SK-N-MC (cell line): ENCODE measurements at places on chromosomes 16 and 17.

- no peak for DNase-seq
Measured at GRCh38 chr16:23524886-23525285, 14.6 kb upstream of the GGA2 start.

- DNase-seq, result no peak
Measured at GRCh38 chr16:79150151-79150550, 450.4 kb downstream of the MAF start.

DNA sequence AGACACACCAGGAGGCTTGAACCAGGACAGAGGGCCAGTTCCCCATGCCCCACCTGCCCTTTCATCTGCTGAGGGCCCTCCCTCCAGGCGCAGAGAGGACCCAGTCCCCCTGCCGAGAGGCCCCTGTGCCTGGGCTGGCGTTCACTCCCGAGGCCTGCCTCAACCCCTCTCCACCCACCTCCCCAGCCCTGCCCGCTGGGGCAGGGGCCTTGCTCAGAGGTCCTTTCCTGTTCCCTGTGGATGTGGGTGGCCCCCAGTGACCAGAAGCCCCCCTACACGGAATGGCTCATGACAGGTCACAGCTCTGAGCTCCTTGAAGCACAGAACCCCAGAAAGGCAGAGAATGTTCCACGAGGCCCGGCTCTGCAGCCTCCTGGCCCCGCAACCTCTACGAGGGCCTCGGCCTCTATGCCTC, 6.7 kb downstream of the TMC6 start:
- no peak for DNase-seq

DNA sequence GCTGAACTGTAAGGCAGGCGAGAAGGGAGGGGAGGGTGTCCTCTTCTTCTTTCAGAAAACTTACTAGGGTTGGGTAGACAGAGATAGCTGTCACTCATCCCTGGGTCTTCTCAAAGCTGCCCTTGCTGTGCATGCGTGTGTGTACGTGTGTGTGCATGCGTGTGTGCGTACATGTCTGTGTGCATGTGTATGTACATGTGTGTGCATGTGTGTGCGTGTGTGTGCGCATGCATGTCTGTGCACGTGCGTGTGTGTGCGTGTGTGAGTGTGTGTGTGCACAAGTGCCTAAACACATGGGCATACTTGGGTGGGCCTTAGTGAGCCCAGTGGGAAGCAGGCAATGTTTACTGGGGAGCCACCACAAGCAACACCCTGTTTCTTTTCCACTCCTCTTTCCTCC, 154.8 kb upstream of the TNRC6C start:
- DNase-seq, result no peak

GRCh38 chr17:78092794-78093324, 35.7 kb downstream of the TMC6 start:
- DNase-seq, result no peak

- DNase-seq, result no peak
Measured at GRCh38 chr17:27518048-27518447, 61.8 kb downstream of the KSR1 start.

GRCh38 chr17:61524319-61524718, 66.7 kb downstream of the NACA2 start:
- DNase-seq, result no peak

DNA sequence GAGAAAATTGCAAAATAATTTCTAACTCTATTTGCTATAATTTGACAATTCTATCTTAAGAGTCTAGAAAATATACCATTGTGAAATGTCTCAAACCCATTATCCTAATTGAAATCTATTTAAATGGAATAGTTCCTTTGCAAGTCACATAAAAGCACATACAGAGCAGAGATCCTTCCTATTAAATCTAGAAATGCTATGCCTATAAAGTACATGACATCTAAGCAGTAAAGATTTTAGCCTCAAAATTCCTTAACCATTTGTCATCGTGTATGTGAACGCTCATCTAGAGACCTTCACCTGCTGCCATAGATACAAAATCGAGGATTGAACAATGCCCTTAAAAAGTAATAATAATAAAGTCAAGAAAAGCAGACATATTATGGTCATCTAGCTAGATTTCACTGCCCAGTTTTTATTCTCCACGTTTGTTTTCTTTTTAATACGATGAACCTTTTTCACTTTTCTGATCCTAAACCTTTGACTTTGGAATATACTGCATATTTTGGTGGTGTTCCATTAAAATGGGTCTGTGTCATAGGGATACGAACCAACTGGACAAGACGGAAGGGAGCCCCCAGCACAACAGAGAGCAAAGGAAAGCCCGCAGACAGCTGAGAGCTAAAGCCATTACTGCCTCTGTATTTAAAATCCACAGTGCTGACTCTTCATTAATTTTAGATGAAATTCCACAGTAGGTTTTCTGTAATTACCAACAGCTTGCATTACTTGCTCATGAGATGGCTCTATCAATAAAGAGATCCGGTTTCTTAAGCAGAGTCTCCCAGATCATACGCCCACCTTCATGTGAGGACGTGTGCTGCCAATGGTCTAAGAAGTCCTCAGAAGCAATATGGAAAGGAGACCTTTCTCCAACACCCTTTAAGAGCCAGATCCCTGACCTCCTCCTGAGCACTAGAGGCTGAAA, 17.6 kb downstream of the TEX2 start:
- DNase-seq, result no peak

- DNase-seq, result no peak
Measured at GRCh38 chr17:74951680-74952421, 16.2 kb downstream of the OTOP3 start.

- no peak for DNase-seq
Measured at GRCh38 chr16:29876594-29877249, 13.7 kb upstream of the CDIPT start.

GRCh38 chr16:12148120-12148519, 171.6 kb downstream of the SNX29 start:
- DNase-seq, result no peak

- DNase-seq, result no peak
Measured at GRCh38 chr17:57315061-57316015, 59.0 kb downstream of the MSI2 start.

- DNase-seq, result no peak
Measured at GRCh38 chr17:48871551-48872351, 20.8 kb upstream of the ATP5MC1 start.

GRCh38 chr16:27706156-27706865, 156.4 kb downstream of the KATNIP start:
- no peak for DNase-seq

DNA sequence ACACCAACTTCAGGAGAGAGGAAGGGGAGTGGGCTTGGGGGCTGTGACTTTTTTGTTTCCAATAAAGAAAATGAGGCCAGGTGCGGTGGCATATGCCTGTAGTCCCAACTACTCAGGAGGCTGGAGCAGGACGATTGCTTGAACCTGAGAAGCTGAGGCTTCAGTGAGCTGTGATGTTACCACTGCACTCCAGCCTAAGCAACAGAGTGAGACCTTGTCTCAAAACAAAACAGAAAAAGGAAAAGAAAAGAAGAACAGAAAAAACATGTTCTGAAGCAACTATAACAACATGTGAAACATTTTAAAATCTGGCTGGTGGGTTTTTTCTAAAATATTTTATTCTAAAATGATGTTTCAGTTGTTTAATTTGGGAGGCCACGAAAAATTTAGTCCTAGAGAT, 554.0 kb upstream of the ZFHX3 start:
- no peak for DNase-seq

DNA sequence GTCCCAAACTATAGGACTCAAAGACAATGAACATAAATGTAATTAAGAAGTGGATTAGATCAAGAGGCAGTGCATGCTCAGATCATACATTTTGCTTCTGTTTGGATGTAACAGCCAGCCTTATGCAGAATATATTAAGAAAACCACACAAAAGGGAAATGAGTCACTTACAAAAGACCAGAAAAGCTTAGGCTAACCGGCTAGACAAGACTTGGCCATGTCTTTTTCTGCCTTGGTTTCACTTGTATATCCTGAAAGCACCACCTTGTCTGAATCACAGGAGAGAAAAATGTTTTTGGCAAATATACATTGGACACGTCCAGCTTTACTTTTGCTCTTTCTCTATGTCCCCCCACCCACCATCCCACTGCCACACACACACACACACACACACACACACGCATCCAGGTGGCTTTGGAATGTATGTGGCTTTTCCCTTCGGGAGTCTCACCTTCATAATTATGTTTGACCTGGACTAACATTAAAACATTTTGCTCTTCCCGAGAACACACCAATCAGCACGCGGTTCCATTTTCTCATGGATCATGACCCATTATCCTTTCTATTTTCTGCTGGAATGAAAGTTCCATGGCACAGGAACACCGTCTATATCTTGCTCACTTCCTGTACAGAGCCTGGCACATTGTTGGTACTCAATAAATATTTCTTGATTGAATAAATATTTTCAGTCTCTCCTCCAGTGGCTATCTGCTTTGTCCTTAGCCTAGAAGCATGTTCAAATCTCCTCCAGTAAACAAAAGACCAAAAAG, 64.6 kb downstream of the CDK5R1 start:
- no peak for DNase-seq

GRCh38 chr16:84726669-84727467, 27.1 kb downstream of the USP10 start:
- no peak for DNase-seq

DNA sequence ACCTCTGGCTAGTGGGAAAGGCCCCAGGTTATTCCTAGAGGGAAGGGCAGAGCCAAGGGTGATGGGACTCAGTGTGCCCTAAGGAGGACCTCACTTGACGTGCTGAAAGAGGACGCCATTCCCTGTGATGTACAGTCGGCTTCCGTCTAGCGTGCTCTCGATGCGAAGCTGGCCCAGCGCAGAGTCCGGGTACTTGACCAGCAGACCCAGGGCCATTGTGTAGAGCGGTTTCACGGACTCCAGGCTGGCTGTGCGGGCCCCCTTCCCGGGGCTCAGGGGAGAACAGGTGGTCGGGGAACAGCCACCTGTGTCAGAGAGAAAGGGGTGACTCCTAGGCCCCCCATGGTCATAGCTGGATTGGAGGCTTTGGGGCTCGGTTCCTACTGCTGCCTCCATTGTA, 19.9 kb downstream of the PLEKHG4 start:
- DNase-seq, result no peak

DNA sequence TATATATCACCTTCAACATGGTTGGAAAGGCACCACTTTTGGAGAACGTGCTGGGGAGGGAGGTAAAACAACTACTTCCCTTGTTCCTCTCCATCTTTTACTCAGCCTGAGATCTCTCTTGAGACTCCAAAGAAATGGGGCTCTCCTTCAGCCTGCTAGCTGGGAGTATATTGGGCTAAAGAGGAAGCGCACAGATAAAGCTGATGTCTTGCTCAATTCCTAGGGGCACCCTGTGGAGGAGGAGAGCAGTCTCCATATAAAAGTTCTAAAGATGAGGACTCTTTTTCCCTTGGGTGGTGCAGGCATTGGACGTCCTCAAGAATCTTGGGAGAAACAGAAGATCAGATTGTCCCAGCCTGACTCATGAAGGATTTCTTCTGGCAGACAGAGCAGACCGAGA, 4.6 kb upstream of the ETV4 start:
- DNase-seq, result no peak

DNA sequence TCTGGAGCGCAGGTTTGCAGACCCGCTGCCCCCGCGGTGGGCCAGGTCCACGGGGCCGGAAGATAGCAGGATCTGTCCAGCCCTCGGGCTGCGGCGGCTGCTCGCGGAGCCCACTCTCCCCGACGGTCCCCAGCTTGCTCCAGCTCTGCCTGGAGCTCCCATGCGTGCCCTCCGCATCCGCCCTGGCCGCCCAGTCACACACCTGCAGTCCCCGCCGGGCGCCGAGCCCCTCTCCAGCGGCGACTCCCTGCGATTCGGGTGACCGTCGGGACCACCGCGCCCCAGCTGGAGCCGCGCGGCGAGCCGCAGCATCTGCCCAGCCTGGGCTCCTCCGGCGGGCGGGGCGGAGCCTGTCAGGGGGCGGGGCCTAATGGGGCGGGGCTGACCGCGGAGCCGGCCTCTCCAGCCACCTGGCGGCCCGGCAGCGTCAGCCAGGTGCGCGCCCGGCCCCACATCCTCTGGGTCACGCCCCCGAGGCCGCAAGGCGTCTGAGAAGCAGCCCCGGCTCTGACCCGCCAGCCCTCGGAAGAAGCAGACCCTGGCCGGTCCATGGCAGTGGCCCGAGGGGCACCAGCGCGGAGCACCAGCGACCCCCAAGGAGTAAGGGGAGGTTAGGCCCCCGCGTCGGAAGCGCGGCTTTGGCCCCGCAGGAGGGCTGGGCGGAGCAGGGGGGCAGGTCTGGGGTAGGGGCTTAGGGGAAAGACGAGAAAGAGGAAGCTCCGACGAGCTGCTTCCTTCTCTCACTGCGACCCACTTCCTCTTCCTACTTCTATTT, at the start of gene PIK3R5:
TSS of gene PIK3R5 (minus strand) at position 314 of the 775 bp plus-strand sequence. CDS start 54,213 bp downstream, outside the sequence.
- DNase-seq, result no peak

- DNase-seq, result no peak
Measured at GRCh38 chr17:79246225-79247190, 171.9 kb downstream of the ENGASE start.

GRCh38 chr16:11036040-11036439, 91.7 kb downstream of the CLEC16A start:
- DNase-seq, result no peak

DNA sequence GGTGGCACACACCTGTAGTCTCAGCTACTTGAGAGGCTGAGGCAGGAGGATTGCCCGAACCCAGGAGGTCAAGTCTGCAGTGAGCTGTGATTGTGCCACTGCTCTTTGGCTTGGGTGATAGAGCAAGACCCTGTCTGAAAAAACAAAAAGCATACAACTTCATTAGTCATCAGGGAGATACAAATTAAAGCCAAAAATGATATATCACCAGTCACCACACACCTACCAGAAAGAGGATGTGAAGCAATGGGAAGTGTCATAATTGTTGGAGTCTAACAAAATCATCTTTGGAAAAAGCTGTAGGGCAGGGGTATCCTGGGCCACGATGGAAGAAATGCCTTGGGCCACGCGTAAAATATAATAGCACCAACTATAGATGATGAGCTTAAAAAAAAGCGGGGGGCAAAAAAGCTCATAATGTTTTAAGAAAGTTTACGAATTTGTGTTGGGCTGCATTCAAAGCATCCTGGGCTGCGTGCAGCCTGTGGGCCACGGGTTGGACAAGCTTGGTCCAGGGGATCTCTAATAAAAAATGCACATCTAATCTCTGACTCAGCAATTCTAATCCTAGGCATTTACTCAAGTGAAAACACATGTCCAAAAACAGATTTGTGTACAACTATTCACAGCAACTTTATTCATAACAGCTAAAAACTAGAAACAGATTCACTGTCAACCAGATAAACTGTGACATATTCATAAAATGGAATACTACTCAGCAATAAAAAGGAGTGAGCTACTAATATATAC, 65.9 kb downstream of the HIC1 start:
- no peak for DNase-seq

- DNase-seq, result no peak
Measured at GRCh38 chr17:57606111-57606875, 138.8 kb downstream of the CCDC182 start.
